Activated T-helper 17 cell treated with anti-CD3 and anti-CD28 coated beads, Interleukin-2, amount 50 U/mL, for 72 hours (primary cell): ENCODE measurements at places on chromosomes 3 and 15.

GRCh38 chr3:54819946-54820345 is 107.9 kb downstream of the LRTM1 start:
- no peak for ATAC-seq
- no peaks in the 10 kb centered on the region for H3K27me3 ChIP-seq
- no peaks in the 10 kb centered on the region for H3K4me1 ChIP-seq
- no peak overlapping the region for H3K4me3 ChIP-seq

- peak overlapping the region; percentile 95 for H3K27ac ChIP-seq
- no peaks in the 10 kb centered on the region for H3K36me3 ChIP-seq
- ATAC-seq = peak; percentile 79
Measured at GRCh38 chr3:43162230-43163084, 56.6 kb upstream of the POMGNT2 start.

- no peaks in the 10 kb centered on the region for H3K4me1 ChIP-seq
- no peak overlapping the region for H3K27ac ChIP-seq
- ATAC-seq = no peak
- H3K4me3 ChIP-seq = no peak overlapping the region
- H3K27me3 ChIP-seq = peaks cover 3% of the 10 kb centered on the region
- H3K36me3 ChIP-seq = no peaks in the 10 kb centered on the region
Measured at GRCh38 chr3:149501524-149501923, 27.0 kb downstream of the TM4SF4 start.

DNA sequence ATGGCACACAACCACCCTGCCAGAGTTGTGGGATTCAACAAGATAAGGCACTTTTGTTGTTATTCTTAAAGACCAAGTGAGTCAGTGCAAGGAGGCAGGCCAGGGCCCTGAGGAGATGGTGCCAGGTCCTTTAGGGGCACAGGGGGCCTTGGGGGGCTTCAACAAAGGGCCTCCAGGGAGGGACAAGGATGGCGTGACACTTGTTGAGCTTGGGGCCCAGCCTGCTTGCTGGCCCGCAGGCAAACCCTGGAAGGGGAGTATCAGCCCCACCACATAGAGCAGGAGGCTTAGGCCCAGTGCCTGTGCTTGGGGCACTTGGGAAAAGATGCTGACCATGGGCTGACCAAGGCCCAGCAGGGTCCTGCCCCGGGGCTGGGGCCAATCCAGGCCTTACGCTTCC is 5.5 kb downstream of the IQSEC1 start:
- no peaks in the 10 kb centered on the region for H3K36me3 ChIP-seq
- ATAC-seq = no peak
- H3K4me3 ChIP-seq = no peak overlapping the region
- no peaks in the 10 kb centered on the region for H3K27me3 ChIP-seq

- no peaks in the 10 kb centered on the region for H3K4me1 ChIP-seq
- H3K27ac ChIP-seq = no peak overlapping the region
- no peak overlapping the region for H3K4me3 ChIP-seq
- no peaks in the 10 kb centered on the region for H3K36me3 ChIP-seq
Measured at GRCh38 chr3:3545360-3545759, 253.9 kb upstream of the LRRN1 start.

GRCh38 chr15:68389936-68390817 is 41.8 kb downstream of the ITGA11 start:
- peaks cover 38% of the 10 kb centered on the region for H3K27me3 ChIP-seq
- no peak overlapping the region for H3K27ac ChIP-seq
- ATAC-seq = peak; percentile 92
- no peak overlapping the region for H3K4me3 ChIP-seq
- no peaks in the 10 kb centered on the region for H3K36me3 ChIP-seq

DNA sequence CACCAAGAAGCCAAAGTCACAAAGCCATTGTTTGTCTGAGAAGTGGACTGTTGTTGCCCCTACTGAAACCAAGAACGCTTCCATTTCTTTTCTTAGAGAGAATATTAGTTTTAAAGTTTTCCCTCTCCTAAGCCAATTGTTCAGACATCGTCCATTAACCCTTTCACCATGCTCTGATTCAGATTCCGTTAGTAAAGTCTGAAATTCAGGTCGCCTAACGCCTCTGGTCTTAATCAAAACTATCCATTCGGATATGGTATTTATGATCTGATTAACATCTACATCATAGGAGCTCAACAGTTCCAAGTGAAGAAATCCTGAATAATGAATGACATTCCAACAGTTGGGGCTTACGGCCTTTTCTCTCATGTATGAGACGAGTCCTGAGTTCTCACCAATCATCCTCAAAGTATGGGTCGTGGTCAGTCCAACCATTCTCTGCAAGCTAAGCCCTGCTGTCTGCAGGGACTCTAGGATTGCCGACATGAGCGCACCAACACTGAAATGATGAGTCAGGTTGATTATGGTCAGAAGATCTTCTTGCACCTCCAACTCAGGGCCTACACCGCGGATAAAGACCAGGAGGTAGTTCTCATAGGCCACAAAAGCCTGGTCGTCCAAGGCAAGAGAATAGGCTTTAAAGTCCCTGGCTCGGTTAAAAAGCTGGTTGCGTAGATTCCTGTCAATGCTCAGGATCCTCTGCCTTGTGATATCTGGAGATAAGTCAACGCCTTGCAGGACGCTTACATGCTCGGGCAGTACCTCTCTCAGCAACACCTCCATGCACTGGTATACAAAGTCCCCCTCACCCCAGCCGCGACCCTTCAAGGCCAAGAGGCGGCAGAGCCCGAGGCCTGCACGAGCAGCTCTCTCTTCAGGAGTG is 767 bp downstream of the EPM2AIP1 start:
- peaks cover 29% of the 10 kb centered on the region for H3K4me1 ChIP-seq
- no peak for ATAC-seq
- no peak overlapping the region for H3K27ac ChIP-seq
- no peaks in the 10 kb centered on the region for H3K27me3 ChIP-seq

DNA sequence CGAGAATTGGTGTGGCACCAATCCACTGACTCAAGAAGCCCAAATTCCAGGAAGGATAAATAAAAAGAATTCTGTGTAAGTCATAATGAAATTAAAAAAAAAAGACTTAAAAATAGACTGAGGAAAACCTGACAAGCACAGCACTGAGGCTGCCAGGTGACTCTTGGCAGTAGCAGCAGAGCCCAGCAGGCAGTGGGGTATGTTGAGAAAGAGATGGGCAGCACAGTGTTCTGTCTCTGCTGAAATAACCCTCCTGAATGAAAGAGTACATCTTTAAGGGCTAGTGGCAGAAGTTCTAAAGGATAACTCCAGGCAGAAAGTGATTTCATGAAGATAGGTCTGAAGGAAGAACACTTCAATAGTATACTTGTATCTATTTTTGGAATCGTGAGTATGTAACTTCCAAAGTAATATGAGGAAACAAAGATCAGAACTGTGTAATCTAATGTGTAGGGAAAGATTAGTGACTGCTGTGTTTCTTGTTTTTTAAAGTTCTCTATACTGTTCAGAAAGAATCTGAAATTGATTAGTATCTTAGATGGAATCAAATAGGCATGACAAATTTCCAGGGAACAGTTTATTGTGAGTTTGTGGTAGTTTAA is 75.9 kb downstream of the RAB7A start:
- H3K27ac ChIP-seq = peak overlapping the region; percentile 85
- ATAC-seq = no peak
- H3K4me1 ChIP-seq = peaks cover 71% of the 10 kb centered on the region
- peak overlapping the region; percentile 83 for H3K4me3 ChIP-seq
- H3K27me3 ChIP-seq = no peaks in the 10 kb centered on the region

DNA sequence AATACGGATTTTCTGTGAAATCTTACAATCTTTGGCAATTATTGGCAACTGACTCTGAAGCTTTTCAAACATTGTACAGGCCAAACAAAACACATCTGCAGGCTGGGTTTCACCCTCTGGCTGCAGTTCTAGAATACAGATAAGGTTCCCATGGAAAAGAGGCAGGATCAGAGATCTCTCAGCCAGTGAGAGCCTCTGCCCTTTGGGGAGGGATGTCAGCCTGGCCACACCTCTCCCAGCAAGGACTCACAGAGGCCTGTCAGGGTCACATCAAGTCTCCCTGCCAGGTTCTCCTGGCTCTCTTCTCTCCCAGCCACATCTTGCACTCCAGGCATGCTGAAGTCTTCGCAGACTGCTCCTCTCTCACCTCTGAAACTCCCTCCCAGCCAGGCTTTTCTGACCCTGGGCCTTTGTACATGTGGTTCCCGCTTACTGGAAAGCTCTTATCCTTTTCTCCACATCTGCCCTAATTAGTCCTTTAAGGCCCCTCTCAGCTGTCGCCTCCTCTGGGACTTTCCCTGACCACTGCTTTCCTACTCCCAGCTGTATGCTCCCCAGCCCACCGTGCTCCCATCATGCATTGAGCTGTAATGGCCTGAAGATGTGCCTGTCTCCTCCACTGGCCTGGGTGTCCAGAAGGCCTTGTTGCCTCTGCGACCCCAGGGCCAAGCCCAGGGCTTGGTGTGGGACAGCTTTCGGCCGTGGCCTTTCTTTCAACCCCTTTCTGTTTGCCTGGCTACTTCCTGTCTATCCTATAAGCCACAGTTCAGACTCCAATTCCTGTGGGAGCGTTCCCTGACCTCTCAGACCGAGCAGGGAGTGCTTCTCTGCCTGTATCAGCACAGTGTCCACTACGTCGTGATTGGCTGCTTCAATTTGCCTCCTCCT is 4.3 kb downstream of the RBP1 start:
- no peaks in the 10 kb centered on the region for H3K4me1 ChIP-seq
- no peak overlapping the region for H3K27ac ChIP-seq
- ATAC-seq = no peak
- H3K36me3 ChIP-seq = no peaks in the 10 kb centered on the region
- peaks cover 19% of the 10 kb centered on the region for H3K27me3 ChIP-seq

DNA sequence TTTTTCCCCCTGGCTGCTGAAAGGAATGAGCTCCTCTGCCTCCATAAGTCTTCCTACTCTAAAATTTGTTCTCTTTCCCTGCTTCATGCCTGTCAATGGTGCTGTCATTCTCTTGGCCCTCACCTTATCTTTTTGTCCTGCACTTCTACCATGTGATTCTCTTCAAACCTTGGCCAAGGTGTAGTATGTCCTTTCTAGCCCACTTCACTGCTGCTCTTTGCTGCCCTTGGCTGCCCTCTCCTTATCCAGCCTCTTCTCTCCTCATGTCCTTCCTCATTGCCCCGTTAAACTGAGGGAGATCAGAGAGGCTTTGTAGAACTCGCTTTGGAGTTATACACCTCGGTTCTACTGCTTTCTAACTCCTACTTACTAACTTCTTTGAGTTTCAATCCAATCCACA is 19.7 kb downstream of the MINDY4B start:
- H3K27me3 ChIP-seq = peaks cover 22% of the 10 kb centered on the region
- no peaks in the 10 kb centered on the region for H3K36me3 ChIP-seq
- H3K4me3 ChIP-seq = no peak overlapping the region
- no peak for ATAC-seq

DNA sequence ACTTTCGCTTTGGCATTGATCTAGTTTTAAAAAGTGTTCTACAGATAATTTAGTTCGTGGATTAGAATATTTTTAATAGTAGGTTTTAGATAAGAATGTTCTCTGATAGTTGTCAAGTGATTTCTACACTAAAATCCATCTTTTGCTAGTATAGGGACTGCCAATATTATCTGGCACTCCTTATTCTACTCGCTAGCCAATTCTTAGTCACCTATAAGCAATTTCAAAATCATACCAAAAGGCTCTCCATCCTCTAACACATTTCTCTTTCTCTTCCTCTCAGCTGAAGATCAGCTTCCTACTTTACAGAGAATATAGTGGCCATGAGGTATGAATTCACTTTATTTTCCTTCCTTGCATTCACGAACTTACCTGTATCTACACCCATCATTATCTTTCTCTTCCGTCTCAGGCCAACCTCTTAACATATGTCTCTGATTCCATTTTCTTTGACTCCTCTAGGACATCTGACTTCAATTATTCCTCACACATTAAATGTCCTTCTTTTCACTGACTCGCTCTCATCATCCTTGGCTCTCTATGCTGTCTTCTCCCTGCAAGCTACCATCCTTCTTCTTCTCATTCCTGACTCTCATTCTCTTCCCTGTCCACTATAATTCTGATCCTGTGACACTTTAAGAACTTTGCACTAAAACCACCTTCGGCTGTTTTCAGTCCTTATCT is 35.5 kb downstream of the C3orf80 start:
- no peaks in the 10 kb centered on the region for H3K4me1 ChIP-seq
- H3K4me3 ChIP-seq = no peak overlapping the region
- peaks cover 13% of the 10 kb centered on the region for H3K36me3 ChIP-seq
- no peak overlapping the region for H3K27ac ChIP-seq

- peaks cover 41% of the 10 kb centered on the region for H3K36me3 ChIP-seq
- ATAC-seq = no peak
- no peak overlapping the region for H3K27ac ChIP-seq
Measured at GRCh38 chr15:99630607-99631131, 64.9 kb downstream of the MEF2A start.

- no peak overlapping the region for H3K4me3 ChIP-seq
- H3K27me3 ChIP-seq = no peaks in the 10 kb centered on the region
- H3K36me3 ChIP-seq = no peaks in the 10 kb centered on the region
- H3K27ac ChIP-seq = no peak overlapping the region
- no peaks in the 10 kb centered on the region for H3K4me1 ChIP-seq
Measured at GRCh38 chr3:60983906-60984305, 267.3 kb downstream of the FHIT start.

DNA sequence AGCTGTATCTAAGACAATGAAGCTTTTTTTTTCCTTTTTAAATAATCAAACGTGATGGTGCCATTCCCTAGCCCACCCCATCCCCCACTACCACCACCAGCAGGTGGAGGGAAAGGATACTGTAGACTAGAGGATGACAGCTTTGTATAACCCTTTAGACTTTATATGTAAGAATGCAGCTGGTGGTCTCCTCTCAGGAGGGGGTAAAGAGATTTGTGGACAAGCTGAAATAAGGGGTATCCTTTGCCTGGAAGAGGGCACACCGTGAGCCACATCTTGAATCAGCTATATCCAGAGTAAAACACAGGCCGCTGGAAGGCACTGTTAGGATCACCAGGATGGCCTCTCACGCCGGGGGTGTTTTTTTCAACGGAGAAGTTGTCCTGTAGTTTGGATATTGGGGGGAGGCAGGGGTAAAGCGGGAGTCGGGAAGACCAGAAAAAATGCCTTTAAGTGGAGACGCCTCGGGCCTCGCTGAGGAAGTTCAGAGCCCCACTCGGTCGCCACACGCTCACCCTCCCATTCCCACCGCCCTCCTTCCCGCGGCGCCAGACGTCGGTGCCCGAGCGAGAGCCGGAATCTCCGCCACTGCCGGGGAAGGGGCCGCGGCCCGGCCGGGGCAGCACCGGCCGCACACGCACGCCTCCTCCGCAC is 986 bp downstream of the KPNA4 start:
- peaks cover 47% of the 10 kb centered on the region for H3K36me3 ChIP-seq
- H3K4me1 ChIP-seq = peaks cover 40% of the 10 kb centered on the region
- H3K27ac ChIP-seq = peak overlapping the region; percentile 92
- ATAC-seq = no peak
- peak overlapping the region; percentile 97 for H3K4me3 ChIP-seq

DNA sequence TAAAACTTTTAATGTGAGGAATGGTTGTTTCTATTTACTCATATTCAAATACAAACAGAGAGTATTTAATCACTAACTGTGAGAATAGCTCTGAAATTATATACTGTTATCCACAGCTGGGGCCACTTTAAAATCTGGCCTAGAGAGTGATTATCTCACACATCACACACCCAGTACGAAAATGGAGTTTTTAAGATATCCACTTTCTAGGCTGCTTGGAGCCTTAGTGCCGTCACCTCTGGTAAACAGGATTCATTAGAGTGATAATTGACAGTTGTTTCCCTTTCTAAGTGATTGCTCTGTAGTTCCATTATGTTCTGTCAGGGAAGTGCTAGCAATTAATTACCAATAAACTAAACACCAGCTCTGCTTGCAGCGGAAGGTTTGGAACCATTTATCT is 942.4 kb downstream of the FHIT start:
- no peak overlapping the region for H3K4me3 ChIP-seq
- H3K27me3 ChIP-seq = no peaks in the 10 kb centered on the region
- ATAC-seq = no peak
- H3K36me3 ChIP-seq = no peaks in the 10 kb centered on the region
- H3K27ac ChIP-seq = no peak overlapping the region
